ENCODE measurements at places on chromosomes 4 and X.

DNA sequence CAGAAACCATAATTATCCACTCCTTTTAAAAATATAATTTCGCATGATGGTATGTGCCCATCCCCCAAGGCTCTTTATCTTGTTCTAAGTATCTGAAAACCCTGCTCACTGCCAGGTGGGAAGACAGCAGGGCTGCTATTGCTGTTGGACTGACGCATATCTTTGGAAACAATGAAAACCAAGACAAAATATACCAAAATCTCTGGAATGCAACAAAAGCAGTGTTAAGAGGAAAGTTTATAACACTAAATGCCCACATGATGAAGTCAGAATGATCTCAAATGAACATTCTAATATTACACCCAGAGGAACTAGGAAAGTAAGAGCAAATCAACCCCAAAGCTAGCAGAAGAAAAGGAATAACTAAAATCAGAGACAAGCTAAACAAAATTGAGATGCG, 162.0 kb downstream of the FAM47B start:
- no peak for DNase-seq

DNA sequence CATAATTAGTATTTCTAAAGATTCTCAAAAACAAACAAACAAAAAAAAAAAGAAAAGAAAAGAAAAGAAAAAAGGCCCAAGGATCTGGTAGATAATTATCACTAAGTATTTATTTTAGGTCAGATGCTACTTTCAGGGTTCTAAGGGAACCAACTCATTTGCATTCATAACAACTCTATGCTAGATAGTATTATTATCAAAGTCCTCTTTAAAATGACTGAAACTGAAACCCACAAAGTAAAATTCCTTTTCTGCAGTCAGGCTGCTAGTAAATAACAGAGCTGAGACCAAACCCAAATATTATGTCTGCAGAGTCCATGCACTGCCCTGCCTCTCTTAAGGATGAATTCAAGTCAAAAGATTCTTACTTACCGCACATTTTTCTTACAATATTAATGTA, 38.3 kb upstream of the MAPK10 start:
- DNase-seq = no peak

GRCh38 chr4:182141061-182141460, 102.1 kb upstream of the TENM3 start:
- no peak for DNase-seq

DNA sequence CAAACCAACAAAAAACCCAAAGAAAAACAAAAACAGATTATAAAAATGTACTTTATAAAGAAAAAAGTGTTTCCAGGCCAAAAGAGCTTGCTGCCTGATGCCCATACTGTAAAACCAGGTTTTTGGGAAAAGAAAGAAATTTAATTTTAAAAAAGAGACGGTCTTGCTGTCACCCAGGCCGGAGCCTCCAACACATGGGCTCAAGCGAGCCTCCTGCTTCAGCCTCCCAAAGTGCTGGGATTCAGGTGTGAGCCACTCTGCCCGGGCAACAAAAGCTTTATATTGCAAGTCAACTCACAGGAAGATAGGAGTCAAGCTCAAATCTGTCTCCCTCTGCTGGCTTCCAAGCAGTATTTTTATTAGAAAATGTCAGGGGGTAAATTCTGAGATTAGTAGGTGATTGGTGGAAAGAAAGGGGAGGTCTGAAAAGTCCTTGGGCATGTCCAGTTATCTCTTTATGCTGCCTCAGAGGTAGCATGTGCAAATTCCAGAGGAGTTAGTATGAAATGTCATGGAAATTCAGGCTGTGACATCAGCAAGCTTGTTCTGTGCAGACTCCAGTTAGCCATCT, 39.4 kb downstream of the MGST2 start:
- DNase-seq = no peak

DNA sequence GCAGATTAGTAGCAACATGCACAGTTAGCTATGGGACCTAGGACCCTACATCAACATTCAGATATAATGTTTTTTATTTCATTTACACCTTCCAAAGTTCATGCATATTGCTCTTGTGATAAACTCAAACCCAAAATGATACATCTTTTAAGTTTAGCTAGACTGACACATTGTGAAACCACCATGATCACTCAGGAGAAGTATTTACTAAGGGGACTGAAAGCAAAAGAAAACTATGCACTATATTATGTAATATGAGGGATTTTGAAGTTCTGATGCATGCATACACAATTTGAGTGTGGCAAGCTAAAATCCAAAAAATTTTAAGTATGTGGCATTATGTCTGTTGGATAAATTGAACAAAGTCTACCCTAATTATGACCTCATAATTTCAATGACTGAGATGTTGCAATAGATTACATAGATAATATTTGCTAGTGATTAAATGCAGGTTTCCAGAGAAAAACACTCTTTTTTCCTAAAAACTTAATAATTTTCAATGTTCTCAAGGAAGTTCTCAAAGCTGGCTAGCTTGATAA, 914.8 kb upstream of the GRIA3 start:
- no peak for DNase-seq

DNA sequence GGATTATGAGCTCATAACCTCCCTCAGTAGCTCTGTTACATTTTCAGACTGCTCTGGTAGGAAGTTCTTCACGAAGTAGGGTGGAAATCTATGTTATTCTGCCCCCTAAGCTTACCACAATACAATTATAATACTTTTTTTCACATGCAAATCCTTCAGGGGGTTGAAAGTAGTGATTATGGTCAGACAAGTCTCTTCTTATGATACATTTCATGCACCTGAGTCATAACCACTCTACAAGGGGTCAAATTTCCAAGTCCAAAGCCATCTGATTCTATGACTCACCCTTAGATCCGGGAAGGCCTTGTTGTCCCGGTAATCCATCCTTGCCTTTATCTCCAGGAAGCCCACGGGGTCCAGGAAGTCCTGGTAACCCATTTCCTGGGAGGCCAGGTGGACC, 95.2 kb downstream of the ATG4A start:
- DNase-seq = no peak

DNA sequence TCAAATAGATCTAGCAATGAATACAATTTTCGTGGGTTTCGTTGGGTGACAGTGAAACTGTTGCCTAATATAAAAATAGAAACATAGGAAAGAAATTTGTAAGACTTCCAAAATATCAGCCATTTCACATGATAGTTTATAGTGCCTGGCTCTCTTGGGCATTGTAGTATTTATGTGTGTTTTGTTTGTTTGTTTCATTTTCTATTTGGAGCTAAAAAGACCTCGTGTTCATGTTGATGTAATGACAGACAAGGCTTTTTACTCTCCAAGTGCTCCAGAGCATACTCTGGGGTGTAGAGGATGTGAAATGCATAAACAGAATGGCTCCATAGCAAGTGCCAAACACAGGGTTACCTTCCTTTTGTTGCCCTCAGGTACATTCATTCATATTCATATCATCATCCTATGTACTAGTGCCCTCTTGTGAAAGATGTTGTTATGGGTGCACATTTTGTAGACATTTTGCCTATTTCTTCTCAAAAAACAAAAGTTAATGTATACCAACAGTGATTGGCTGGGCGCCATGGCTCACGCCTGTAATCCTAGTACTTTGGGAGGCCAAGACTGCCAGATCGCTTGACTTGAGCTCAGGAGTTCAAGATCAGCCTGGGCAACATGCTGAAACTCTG, 100.7 kb upstream of the AMOT start:
- DNase-seq = no peak

Data from stimulated activated naive CD8-positive, alpha-beta T cell treated with anti-CD3 and anti-CD28 coated beads, Interleukin-15, amount 100 ng/mL, for 72 hours (primary cell).